Lung (tissue), 17 donors: ENCODE measurements at places on chromosomes 6 and 20.

DNA sequence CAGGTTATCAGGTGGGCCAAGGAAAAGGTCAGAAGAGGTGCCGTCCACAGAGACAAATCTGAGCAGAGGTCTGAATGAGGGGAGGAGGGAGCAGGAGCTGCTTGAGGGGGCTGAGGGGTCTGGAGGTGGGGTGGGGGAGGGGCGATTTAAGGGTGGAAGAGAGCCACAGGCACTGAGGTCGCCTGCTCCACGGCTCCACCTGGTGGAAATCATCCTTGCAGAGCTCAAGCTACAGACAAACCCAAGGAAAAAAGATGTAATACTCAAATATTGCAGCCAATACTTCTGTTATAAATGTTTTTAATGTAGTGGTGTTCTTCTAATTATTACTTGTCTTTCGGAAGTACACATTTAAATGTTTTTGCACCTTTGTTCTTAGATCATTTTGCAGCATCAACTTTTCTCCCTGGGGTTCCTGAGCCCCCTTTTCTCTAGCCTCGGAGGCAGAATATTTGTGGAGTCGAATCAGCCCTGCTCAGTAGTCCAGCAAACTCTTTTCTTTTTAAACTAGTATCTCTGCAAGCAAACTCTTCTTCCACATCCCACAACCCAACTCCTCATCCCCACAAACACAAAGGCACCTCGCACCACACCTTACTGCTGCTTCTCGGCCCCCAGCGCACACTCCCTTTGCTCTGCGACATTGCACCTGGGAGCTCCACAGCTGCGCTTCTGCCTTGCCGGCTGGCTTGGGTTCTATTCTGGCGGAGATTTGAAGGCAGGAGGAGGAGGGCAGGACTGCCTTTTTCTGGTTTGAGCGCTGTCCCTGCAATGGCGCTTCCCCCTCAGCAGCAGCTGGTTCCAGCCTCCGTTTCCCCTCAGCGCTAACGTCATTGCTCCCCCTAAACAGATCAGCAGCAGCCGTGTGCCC, 51.0 kb upstream of the TFAP2A start:
- no peak overlapping the region for H3K4me3 ChIP-seq
- no peaks in the 10 kb centered on the region for H3K4me1 ChIP-seq
- no peak overlapping the region for H3K27ac ChIP-seq
- no peaks in the 10 kb centered on the region for H3K36me3 ChIP-seq

DNA sequence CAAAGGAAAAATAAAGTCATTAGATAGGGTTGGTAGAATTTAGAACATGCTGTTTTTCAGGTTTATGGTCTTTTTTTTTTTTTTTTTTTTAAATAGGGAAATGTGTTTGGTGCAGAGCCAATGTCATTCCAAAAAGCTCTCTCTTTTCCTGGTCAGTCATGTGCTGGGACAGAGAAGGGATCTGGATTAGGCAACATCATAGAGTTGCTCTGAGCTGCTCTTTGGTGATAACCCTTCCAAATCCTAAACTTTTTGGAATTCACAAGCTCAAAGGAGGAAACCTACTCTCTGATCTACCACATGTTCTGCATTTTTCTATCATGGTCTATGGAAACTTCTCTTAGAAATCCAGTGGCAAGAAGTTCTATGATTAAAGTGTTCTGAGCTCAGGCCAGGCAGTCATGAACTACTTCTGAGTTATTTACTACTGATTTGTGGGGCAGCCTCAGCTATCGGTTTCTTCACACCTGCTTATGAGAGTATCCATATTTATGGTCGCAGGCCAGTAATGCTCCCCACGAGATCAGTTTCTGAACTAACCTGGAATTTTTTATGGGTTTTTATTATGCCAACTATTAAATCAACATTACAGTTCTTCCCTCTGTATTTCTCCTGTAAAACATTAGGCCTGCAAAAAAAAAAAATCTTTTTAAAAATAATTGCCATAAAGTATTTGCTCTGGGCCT, 4.8 kb downstream of the EDN1 start:
- H3K4me3 ChIP-seq: no peak overlapping the region
- DNase-seq: no peak
- H3K4me1 ChIP-seq: peaks cover 1% of the 10 kb centered on the region
- H3K27me3 ChIP-seq: no peaks in the 10 kb centered on the region

- no peaks in the 10 kb centered on the region for H3K27me3 ChIP-seq
- H3K36me3 ChIP-seq: no peaks in the 10 kb centered on the region
- H3K27ac ChIP-seq: no peak overlapping the region
- DNase-seq: peak; percentile 34
- no peaks in the 10 kb centered on the region for H3K4me1 ChIP-seq
Measured at GRCh38 chr6:14026831-14027539, 90.6 kb upstream of the CD83 start.

GRCh38 chr6:107821591-107821990, 2.5 kb downstream of the SCML4 start:
- no peak for DNase-seq
- no peak overlapping the region for H3K27ac ChIP-seq
- peaks cover 2% of the 10 kb centered on the region for H3K4me1 ChIP-seq
- no peak overlapping the region for H3K4me3 ChIP-seq
- no peaks in the 10 kb centered on the region for H3K27me3 ChIP-seq

DNA sequence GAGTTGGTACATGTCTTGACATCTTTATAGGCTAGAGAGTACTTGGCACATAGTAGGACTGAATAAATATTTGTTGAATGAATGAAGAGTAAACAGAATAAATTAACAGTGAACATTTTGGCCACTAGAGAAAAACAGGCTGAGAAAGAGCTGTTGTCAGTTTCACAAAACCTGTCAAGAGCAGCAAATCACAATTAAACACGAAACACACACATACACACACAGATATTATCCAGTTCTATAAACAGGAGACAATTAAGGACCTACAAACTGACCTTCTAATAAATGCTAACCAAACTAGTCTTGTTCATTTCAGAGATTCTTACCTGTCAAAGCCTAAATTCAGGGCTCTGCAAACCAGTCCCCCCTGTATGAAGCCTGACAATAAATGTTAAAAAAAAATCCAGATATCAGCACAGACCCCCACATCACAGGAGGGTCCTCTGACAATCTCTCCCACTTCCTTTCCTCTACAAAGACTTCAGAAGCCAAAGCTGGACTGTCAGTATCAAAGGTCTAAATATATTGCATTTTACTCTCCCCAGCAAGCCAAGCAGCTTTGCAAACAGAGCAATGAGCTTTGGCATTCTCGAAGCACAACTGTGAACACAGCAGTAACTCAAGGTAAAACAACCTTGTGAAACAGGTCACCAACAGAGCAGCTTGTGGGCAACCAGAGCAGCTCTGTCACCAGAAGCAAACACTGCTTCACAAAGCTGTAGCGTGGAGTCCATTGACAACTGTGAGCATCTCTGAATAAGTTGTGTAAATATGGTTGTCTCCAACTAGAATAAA, 229.9 kb downstream of the TBXT start:
- H3K4me1 ChIP-seq: no peaks in the 10 kb centered on the region
- no peaks in the 10 kb centered on the region for H3K27me3 ChIP-seq
- H3K4me3 ChIP-seq: no peak overlapping the region
- H3K36me3 ChIP-seq: no peaks in the 10 kb centered on the region

DNA sequence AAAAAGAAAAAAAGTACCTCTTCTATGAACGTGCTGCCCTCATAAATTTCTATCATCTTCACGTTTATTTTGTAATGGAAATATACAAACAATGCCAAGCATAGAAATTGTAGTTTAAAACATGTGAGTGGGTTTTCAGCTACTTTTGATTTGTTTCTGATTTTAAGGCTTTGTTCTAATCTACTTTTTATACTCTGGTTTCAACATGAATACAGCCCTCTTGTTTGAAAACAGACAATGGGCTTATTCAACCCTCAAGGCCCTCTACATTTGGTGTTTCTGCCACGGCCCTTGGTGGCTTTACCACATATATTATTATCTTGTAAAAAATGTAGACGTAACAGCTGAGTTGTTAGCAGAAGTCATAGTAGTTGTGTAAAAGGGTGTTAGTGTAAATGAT, 153.9 kb downstream of the SOX4 start:
- H3K27me3 ChIP-seq: no peaks in the 10 kb centered on the region
- no peak for DNase-seq
- H3K4me1 ChIP-seq: peaks cover 6% of the 10 kb centered on the region
- H3K4me3 ChIP-seq: no peak overlapping the region
